ENCODE measurements at places on chromosomes 5 and 9.

- no peak for DNase-seq
These were observed 1999.3 kb downstream of the MAT2B start for GRCh38 chr5:165504674-165505073.

- no peak for DNase-seq
These were observed 100.0 kb downstream of the NLN start for GRCh38 chr5:65821966-65822365.

- no peak for DNase-seq
These were observed 7.8 kb downstream of the NFIB start for GRCh38 chr9:14306188-14306587.

DNA sequence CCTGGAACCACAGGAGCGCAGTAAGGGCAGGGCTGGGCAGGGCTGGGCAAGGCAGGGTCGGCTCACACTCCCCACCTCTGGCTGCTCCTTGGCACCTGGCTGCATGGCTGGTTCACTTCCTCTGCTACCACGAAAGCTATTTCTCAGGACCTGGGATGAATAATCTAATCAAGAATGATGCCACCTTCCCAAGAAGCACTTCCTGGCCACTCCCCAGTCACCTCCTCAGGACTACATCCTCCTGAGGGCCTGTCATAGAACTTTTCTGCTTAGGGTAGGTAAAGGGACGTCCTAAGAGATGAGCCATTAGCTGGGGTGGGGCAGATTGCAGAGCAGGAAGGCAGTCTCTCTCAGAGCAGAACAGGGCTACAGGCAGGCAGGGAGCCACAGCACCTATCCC is 288.2 kb upstream of the MAP3K1 start:
- no peak for DNase-seq

DNA sequence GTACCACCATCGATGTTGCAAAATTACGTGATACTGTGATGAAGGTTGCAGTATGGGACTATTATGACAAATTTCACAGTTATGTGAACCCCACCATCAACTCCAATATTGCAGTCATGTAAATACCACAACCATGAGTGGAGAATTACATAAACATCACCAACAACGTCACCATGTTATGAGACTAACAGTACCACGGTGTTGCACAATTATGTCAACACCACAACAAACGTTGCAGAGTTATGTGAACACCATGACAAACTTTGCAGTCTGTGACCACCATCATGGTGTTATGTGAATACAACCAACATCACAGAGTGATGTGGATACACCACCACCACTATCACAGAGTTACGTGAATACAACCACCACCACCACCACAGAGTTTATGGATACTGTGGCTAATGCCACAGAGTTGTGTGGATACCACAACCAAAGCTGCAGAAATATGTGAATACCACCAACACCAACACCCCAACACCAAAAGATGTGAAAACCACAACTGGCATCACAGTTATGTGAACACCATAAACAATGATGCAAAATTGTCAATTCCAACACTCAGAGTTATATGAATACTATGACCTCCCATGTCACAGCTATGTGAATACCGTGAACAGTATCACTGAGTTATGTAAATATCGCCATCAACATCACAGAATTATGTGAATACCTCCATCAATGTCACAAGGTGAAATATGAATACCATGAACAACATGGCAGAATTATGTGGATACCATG is 62.4 kb downstream of the SHC3 start:
- DNase-seq: no peak

GRCh38 chr5:99037668-99038067 is 108.9 kb upstream of the CHD1 start:
- DNase-seq: no peak

- DNase-seq: no peak
These were observed 3.6 kb downstream of the RXRA start for GRCh38 chr9:134329886-134330285.

- DNase-seq: no peak
These were observed 182 bp downstream of the SCAMP1 start for GRCh38 chr5:78360674-78360923.

DNA sequence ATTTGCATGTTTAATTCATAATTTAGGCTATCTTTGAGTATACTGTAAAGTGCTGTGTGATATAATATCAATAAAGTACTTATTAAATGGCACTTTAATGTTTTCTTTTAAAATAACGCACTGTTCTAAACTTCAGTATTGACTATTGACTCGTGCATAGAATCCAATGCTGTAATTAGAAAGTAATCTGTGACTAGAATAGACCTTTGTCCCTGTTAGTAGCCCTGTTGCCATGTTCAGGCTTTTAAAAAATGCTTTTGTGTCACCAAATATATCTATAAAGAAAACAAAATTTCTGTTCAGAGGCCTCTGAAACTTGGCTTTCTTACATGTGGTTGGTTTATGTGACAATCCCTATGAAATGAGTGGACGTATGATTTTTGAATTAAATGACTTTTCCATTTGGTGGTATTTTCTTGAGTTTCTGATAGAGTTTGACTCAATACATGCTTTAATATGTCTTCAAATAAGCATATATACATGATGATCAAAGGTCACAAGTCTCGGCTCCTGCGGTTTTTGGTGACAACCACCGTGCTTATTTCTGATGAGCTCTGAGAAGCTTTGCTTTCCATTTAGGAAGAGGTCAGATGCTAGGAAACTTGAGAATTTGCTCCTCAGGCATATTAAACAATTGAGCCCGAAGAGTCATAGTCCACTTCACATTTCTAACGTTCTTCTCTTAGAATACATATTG is 174.7 kb downstream of the NR3C1 start:
- DNase-seq: no peak

- DNase-seq: no peak
These were observed 66.0 kb upstream of the ADAMTS2 start for GRCh38 chr5:179411161-179411841.

GRCh38 chr5:159581502-159582249 is 251.4 kb upstream of the IL12B start:
- DNase-seq: no peak

DNA sequence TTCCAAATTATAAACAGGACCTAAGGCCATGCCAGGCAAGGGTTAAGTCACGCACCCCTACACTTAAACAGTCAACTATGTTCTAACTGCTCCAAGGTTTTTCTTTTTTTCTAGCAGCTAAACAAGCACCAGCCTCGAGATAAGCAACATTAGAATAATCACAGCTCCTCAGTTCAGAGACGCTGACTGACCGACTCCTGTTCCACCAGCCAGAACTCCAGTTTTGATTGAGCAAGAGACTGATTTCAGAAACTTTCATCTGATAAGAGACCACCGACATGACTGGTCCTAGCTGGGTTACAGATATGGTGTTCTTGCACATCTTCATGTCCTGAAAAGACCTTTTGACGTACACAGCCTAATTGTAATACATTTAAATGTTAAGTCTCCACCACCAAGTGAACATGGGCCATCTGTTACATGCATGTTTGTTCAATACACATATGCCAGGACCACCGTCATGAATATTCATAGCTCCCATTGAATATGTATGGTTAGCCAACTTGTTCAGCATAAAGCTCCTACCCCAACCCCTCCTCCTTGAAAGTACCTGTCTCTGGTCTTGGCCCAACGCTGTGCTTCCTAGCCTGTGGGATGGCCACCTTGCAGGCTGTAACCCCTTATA is 23.7 kb upstream of the OTULINL start:
- DNase-seq: peak; percentile 62

DNA sequence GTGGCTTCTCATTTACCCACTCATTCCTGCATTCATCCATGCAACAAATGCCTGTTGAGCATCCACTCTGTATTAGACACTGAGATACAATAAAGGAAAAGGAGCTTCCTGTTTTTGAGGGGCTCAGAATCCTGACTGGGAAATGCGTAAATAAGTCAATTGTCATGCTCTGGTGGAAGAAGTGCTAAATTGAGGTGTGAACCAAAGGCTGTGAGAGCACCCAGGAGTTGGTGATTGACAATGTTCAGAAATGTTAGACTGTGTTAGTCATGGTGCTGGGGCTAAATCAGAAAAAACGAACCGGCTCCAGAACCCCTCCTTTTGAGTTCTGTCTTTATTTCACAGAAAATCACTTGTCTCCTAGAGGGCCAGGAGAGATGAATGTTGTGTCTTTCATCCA is 558.6 kb upstream of the SGCD start:
- DNase-seq: no peak

DNA sequence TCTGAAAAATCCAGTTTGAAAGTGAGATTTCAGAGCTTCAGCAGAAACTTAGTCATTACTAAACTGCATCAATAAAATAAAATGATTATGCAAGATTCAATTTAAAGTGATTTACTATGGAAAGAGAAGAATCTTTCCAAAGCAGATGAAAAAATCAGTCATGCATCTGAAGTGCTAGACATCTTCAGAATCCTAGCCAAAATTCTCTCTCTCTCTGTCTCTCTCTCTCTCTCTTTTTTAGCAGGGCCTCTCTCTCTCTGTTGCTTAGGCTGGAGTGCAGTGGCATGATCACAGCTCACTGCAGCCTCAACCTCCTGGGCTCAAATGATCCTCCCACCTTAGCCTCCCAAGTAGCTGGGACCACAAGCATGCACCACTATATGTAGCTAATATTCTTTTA is 18.2 kb upstream of the UBLCP1 start:
- no peak for DNase-seq
